ENCODE measurements at places on chromosomes 2 and 18.
A peak's percentile ranks its signal among the peaks of the same experiment; 100 is the strongest.

- DNase-seq, result no peak
Measured at GRCh38 chr2:48749291-48750127, 6.0 kb downstream of the LHCGR start.

DNA sequence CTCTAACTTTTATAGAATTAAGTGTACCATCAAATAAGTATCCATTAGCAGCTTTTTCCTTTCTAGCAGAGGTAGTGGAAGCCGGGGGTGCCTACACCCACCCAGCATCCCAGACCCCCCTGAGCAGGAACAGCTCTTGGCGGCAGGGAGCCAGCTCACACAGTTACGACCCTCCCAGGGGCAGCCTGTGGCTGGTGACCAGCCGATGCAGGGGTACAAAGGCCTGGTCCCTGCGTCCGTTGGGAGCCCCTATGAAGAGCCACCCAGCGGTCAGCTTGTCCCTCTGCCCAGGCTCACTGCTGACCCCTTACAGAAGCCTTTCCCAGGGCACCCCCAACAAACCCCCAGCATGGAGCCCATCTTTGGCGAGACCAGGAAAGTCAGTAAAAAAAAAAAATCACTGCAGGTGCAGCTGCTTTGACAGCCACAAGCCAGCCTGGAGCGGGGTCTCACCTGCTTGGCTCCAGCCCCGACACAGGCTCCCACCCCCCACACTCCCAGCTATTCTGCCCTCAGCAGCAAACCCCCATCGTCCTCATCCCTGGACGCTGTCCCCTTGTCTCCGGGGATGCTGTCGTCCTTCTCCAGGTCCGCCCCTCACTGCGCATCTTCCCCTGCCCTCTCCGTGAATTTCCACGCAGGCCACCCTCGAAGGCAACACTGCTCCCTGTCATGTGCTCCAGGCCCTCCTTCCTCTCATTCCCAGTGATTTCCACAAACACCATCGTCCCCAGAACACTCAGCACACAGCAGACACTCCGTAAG, 43.1 kb downstream of the GPC1 start:
- DNase-seq, result peak; percentile 46

GRCh38 chr2:2564300-2565078, 233.4 kb upstream of the MYT1L start:
- DNase-seq, result no peak

DNA sequence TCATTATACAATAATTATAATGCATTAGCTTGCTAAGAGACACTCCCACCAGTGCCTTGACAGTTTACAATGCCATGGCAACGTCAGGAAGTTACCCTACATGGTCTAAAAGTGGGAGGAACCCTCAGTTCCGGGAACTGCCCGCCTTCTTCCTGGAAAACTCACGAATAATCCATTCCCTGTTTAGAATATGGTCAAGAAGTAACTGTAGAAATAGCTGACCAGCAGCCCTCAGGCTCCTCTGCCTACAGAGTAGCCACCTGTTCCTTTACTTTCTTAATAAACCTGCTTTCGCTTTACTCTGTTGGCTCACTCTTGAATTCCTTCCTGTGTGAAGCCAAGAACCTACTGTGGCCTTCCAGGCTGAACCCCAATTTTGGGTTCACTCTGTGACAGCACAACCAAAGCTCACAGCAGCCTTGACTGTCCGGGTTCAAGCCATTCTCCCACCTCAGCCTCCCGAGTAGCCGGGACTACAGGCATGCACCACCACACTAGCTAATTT, 20.0 kb upstream of the PTPN2 start:
- DNase-seq, result no peak

GRCh38 chr2:67993329-67993728, 69.5 kb downstream of the C1D start:
- DNase-seq, result no peak

DNA sequence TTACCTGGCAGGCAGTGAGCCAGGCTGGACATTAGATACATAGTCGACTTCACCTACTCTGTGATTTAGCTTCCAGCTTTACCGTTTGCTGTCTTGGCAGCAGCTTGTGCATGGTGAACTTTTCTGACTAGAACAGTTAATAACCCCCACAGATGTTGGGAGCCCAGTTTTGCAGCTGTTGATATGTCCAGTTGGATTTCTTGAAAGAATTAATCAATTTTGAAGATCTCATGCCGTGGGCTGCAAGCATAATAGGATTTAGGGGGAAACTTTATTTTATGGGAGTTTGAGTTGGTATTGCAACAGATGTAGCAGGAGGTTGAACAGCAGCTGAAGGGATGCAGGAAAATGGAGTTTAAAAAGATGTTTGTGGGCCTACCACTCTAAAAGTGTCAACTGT, 13.8 kb downstream of the MYO1B start:
- DNase-seq, result no peak

DNA sequence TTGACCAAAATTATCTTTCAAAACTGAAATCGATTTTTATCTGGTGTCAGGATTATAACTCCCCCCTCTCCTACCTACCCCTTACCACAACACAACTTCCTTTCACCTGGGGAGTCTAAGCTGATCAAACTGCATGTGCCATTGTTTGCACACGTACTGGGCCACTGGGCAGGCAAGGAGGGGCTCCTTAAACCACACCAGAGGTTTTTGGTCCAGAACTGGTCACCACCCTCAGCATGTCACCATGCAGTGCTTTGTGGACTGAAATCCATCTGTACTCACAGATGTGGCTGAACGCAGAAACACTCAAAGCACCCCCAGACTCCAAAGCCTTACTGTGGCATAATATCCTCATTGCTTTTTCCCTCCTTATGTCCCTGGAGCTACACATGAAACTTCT, 13.9 kb upstream of the ARHGAP25 start:
- DNase-seq, result no peak

- DNase-seq, result no peak
Measured at GRCh38 chr18:49565612-49566011, 3.8 kb downstream of the LIPG start.

DNA sequence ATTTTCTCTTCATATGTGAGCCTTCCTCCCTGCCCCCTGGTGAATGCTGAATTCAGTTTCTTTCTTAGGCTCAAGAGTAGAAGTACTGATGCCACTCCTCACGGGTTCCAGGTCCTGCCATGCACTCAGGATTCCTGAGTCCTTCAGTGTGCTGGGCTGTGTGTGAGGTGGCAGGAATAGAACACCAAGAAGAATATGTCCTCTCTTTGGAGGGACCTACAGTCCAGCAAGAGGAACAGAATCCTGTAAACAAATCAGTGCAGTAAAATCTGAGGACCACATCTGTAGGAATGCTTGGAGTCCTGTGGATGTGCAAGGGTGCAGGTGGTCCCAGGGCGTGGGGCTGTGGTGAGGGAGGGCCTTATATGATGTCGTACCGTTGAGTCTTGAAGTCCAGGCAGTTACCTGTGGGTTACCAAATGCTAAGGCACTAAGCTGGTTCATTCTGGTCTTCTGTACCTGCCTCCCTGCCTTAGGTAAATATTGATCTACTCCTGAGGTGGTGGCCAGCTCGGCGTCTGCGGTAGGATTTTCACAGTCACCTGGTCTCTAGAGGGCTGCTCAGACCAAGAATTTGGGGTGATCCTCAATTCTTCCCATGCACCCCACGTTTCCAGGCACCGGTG, 5.5 kb downstream of the ASAP2 start:
- no peak for DNase-seq

DNA sequence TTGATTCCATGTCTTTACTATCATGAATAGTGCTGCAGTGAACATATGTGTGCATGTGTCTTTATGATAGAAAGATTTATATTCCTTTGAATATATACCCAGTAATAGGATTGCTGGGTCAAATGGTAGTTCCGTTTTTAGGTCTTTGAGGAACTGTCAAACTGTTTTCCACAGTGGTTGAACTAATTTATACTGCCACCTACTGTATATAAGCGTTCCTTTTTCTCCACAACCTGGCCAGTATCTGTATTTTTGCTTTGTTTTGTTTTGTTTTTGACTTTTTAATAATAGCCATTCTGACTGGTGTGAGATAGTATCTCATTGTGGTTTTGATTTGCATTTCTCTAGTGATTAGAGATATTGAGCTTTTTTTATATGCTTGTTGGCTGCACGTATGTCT, 641.6 kb downstream of the SUCLG1 start:
- no peak for DNase-seq

- DNase-seq, result no peak
Measured at GRCh38 chr2:237501892-237502513, 15.0 kb downstream of the MLPH start.

GRCh38 chr2:2738276-2738675, 407.2 kb upstream of the MYT1L start:
- no peak for DNase-seq

GRCh38 chr18:78679613-78680260, 299.9 kb upstream of the SALL3 start:
- no peak for DNase-seq

- DNase-seq, result no peak
Measured at GRCh38 chr2:104388296-104388695, 465.6 kb upstream of the POU3F3 start.

DNA sequence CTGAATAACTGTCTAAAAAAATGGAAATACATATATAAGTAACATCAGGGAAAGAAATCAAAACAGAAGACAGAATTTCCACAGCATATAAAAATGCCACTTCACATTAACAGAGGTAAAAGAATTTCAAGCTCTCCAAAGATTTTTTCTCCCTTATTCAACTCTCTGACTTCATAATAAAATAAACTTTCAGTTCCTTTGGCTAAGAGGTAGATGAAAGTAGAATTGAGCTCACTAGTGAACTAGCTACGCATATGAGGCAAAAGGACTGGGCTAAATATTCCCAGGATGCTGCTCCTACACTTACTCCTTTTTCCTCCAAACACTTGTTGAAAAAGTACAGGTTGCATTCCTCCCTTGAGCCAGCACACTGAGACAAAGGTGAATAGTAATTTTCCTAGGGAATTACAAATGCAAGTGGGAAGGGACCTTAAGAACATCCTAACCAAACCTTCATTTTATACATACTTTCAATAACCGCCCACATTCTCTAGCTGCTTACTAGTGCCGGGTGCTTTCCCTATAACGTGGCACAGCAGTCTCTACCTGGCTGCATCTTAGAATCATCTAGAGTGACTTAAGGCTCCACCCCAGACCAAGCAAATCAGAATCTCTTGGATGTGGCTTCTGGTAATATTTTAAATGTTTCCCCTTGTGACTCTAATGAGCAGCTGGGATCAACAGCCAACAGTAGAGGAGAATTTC, 136.6 kb downstream of the MTCL1 start:
- DNase-seq, result no peak

DNA sequence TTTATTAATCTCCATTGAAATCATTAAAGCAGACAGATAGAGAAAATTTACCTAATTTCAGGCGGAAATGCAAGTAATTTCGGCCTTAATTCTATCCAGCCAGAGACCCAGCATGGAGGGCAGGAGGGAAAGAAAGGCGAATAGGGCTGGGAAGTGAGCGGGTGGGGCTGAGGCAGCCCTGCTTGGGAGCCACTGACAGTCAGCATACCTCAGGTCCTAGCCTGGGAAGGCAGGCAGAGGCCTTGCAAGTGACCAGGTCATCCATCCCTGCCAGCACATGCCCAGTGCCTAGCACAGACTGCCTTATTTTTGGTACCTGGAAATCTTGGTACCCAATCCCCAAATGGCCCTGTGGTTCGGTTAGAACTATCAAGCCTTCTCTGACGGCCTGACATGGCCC, 1.5 kb downstream of the GDF7 start:
- peak; percentile 58 for DNase-seq

DNA sequence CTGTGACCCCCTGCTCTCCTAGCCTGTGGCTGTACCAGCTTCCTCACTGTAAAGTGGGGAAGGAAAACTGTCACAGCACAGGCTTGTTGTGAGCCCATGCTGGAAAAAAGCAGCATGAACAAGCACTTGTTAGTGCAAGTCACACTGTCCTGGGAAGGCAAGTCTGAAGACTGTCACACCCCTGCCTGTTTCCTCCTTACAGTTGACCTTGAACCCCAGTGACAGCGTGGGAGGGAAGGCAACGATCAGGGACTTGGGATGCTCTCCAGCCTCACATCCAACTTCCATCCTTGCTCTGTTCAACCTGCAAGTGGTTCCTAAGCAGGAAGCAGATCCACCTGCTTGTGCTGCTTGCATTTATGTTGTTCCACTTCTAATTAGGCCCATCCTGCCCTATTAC, 311.3 kb upstream of the KLHL29 start:
- DNase-seq, result no peak

DNA sequence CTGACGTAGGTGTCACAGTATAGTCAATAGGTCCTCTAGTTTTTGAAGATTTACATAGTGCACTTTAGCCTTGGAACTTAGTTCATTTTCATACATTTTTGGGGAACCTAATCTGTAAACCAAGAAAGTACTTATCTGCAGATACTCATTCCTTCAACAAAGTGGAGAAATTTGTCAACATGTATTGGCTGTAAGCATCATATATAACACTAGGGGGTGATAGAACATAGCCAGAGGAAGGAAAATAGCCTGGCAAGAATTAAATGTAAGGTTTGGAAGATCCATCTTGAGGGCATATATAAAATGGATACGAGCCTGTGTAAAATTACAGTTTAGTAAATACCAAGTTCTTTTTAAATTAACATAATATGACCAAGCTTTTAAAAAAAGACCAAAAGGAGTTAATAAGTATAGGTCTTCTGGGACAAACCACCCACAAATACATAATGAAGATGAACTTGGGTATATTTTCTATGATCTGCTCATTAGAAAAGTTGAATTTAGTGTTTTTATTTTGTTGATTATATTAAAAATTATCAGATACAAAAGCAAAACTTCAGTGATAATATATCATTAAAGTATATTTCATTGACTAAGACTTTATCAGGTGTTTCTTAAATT, 18.2 kb downstream of the RPL37A start:
- no peak for DNase-seq

GRCh38 chr18:78580835-78581339, 398.7 kb upstream of the SALL3 start:
- DNase-seq, result no peak

DNA sequence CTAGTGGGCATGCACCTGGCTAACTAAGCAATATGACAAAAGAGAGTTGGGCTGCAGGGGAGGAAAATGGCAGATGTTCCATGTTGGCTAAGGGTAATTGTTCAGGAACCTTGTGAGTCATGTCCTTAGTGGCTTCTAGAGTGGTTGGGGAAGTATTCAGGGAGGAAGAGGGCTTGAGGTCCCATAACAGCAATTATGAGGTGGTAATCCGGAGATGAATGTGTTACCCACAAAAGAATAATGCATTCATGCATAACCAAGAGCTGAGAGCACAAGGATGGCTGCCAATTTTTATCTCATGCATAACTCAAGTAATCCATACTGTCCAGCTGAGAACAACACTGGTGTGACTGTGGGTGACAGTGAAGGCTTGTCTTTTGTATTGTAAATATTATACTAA, 42.9 kb downstream of the TMEFF2 start:
- DNase-seq, result no peak

GRCh38 chr2:20737505-20737904, 70.6 kb downstream of the GDF7 start:
- DNase-seq, result no peak

GRCh38 chr2:220273082-220273481, 645.7 kb downstream of the SLC4A3 start:
- no peak for DNase-seq

DNA sequence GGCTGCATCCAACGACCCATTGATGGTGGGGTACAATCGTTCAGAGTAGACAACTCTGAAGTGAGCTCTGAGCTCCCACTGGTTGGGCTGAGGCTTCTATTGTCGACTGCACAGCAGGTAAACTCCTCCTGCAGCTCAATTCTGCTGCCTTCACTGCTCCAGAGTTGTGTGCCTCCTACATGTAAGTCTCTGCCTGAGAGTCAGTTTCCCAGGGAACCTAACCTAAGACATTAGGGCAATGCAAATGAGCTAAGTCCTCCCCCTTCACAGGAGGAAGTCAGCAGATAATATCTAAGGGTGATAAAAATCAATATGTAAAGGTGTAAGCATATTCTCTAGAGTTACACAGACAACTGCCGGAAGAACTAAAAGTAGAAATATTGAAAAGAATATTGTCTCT, 22.5 kb upstream of the ACYP2 start:
- DNase-seq, result no peak

Data from coronary artery (tissue), 2 donors.